Stimulated activated CD4-positive, alpha-beta T cell treated with anti-CD3 and anti-CD28 coated beads, Interleukin-4, amount 100 ng/mL, for 1 hour (primary cell): ENCODE measurements at places on chromosomes 2 and 18.

- no peak for DNase-seq
These were observed 104.6 kb downstream of the EVA1A start for GRCh38 chr2:75456111-75456510.

GRCh38 chr2:135557530-135557929, 26.2 kb downstream of the R3HDM1 start:
- DNase-seq = no peak

GRCh38 chr18:9846162-9846925, 39.4 kb upstream of the TXNDC2 start:
- DNase-seq = no peak

GRCh38 chr18:34643989-34644388, 66.1 kb upstream of the DTNA start:
- no peak for DNase-seq

DNA sequence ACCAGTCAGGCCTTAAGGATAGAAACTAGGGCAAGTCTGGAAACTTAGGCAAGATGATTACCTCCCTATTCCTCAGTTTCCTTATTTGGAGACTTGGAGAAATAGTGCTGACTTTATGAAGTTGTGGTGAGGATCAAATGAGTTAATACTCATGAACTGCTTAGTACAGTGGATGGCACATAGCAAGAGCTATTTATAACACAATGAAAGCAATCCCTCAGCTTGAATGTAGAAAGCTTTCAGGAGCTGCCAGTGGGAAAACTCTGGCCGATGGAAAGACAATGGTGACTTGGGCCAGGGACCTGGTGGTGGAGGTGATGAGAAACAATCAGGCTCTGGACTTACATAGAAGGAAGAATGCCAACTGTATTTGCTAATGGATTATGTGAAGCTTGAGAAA, 269.4 kb upstream of the THUMPD2 start:
- no peak for DNase-seq

- DNase-seq = no peak
These were observed 3.3 kb downstream of the SH3BP4 start for GRCh38 chr2:234955091-234955591.

GRCh38 chr2:221343524-221343923, 228.6 kb downstream of the EPHA4 start:
- DNase-seq = no peak

DNA sequence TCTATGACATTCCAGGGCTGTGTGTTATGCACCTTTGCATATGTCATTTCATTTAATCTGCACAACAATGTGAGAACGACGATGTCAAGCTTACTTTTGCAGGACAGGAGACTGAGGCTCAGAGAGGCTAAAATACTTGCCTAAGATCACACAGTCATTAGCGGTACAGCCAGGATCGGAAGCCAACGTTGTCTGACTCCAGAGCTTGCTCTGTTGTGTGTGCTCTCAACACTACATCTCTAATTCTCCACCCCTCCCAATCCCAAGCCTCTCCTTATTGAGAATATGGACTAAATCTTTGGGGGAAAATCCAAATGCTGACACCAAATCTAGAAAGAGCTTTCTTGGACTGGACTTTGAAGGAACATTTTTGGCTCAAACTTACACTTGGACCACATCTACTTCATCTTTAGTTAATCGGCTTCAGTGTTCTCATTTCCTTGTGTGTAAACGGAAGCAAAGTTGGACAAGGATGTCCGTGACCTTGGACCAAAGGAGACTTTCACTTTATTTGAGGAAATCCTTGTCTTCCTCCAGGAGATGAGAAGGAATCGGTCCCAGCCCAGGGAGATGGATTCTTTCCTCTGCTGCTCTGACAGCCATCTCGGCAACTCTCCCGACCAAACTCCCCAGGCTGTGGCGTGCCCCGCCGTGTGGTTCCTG, 242.4 kb downstream of the LPIN1 start:
- DNase-seq = no peak

DNA sequence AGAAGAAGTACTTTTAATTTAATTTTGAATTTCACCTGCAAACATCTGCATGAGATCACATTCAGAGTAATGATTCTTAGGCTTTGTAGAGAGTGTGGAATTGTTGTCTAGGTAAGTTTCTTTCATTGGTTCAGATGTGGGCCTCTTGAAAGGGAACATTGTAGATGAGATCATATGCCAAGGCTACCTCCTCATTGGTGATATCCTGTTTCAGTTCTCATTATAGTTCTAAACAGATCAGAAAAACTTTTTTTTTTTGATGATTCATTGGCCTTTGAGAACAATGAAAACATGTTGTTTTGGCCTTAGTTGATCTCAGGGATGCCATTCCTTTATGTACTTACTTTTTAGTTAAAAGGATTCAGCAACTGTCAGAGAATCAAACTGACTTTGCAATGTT, 44.5 kb downstream of the EML6 start:
- DNase-seq = no peak

DNA sequence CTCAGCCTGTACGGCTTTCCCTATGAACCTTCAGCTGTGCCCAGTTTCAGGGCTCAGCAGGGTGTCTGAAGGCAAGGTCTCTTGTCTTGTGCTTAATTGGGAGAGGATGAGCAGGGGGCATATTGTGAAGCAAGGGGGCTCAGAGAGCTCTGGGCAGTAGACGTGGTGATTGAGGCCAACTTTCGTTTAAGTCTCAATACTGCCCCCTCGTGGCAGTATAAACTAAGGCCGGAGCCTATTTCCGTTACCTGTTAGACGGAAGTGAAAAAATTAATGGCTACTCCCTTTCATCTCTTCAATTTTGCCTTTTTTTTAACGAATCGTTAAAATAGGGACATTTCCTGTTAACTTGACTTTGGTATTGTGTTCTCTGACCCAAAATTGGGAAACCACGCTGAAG, 193.4 kb downstream of the TDRD15 start:
- DNase-seq = no peak

DNA sequence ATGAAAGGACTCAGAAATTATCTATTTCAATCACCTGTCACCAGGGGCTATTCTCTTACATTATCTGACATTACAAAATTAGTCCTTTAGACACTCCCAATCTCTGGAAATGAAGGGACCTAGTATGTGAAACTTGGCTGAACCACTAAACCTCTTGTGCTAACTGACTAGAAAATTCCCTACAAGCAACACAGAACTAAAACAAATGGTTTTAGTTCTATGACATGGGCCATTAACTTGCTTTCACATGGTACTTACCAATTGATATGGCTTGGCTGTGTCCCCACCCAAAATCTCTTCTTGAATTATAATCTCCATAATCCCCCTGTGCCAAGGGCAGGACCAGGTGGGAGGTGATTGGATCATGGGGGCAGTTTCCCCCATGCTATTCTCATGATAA, 16.6 kb downstream of the SERPINE2 start:
- no peak for DNase-seq

DNA sequence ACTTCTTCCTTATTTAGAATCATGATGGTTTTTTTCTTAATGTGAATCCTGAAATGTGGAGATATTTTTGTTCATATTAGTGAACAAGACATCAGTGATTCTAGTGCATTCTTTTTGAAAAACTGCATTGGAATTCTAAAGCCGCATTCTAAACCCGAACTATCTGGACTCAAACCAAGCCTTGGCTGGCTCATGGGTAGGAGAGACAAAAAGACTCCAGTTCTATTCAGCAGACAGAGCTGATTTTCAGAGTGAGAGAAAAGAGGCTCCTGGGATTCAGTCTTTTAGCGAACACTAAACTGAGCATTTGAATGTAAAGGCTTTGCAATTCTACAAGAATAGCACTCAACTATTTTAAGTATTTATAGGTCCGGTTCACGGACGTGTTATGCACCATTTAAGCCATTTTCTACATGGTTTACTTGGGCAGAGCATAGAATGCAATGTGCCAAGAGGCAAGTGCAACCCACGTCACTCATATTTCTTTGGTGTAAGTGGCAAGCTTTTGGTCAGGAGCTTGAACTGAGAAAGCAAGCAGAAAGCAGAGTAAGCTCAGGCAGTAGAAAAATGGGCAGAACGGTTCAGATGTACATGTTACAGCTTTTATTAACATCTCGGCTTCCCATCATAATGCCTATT, 227.3 kb upstream of the RAB12 start:
- no peak for DNase-seq

DNA sequence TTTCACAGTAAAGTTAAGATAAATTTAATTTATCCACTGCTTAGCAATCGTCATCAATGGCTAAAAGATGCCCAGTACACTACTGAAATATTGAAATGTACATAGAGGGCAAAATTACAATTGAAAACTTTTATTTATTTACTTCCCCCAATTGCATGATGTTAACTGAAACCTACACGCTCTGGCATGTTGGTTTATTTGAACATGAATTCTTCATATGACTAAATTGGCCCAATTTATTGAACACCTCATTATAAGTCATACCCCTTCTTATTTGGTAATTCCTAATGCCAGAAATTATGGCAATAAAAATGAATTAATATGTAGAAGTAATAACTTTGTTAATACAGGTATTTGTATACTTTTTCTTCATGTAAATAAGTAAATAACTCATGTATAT, 183.0 kb upstream of the ZC3H15 start:
- DNase-seq = no peak

- no peak for DNase-seq
These were observed 19.8 kb upstream of the ATOH8 start for GRCh38 chr2:85734015-85734414.

- DNase-seq = no peak
These were observed 447 bp upstream of the MRPL19 start for GRCh38 chr2:75646090-75646582.
